ENCODE measurements at places on chromosomes 5 and 9.

DNA sequence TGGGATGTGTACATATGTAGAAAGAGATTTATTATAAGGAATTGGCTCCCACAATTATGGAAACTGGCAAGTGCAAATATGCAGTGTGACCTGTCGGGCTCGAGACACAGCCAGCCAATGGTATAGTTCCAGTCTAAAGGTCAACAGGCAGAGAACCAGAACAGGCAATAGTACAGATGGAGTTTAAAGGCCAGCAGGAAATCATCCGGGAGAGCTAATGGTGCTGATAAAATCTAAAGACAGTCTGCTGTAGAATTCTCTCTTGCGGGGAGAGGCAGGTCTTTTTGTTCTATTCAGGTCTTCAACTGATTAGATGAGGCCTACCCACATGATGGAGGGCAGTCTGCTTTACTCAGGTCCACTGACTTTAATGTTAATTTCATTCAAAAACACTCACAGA, 21.8 kb downstream of the ANKRD31 start:
- DNase-seq, result no peak

GRCh38 chr9:121966706-121967105, 126.4 kb downstream of the TTLL11 start:
- DNase-seq, result no peak

GRCh38 chr9:124831642-124832364, 21.5 kb upstream of the WDR38 start:
- DNase-seq, result no peak

DNA sequence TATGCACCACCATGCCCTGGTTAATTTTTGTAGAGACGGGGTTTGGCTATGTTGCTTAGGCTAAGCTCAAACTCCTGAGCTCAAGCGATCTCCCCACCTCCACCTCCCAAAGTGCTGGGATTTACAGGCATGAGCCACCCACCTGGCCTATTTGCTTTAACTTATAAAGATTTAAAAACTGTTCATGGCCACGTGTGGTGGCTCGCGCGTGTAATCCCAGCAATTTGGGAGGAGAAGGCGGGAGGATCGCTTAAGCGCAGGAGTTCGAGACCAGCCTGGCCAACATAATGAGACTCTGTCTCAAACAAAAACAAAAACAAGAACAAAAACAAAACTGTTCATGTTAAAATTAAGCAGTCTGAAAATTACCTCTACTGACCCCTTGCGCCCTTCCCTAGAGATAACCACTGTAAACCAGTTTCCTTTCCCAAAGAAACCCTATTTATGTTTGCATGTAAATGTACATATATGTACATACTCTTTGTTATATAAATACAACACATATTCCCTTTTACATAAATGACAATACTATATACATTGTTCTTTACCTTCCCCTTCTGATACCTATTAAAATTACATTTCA, 1.5 kb downstream of the AK6 start:
- no peak for DNase-seq

DNA sequence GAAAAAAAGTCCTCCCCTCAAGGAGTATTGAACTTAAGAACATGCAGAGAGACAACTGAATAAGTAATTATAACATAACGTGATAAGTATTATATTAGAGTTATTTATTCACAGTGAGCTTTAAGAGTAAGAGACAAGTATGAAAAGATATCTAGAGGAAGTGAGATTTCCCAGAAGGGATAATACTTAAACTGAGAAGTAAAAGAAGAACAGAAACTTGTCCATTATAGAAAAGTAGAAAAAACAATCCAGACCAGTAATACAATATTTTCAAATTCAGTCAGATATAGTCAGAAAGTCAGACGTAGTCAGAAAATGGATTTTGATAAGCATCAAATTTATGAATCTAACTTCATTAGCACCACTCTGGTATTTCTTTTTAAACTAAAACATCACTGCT, 613.0 kb upstream of the CCNG1 start:
- no peak for DNase-seq

GRCh38 chr5:174505621-174506020, 218.8 kb upstream of the MSX2 start:
- DNase-seq, result peak; percentile 64

DNA sequence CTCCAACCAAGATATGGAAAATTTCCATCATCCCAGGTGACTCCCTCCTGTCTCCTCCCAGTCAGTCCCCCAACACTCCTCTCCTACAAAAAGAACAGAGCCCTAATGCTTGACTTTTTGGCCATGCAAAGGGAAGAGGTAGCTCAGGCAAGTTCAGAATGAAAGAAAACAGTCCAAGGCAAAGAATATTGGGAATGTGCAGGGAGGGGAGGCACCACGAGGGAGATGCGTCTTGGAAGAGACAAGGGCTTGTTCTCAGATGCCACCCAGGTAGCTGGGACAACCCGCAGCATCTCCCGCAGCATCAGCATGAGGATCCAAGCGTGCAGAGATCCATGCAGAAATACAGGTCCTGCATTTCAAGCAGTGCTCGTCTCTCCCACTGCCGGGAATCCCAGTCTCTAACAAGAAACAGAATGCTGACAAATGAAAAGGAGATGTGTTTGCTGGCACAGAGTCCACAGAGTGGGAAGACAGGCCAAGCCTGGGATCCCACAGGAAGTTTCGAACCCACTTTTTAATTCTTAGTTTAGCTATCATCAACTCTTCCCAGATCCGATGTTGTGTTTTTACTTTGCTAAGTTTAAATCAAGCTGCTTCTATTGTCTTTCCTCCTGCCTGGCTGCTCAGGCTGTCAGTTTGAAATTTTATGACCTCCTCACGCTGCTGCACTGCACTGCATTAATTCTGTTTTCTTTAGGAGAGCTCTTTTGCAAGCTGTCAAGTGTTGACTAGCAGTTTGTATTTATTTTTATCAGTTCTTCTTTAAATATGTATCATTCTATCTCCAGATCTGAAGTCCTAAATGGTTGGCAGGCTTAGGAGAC, 86.8 kb upstream of the OSMR start:
- no peak for DNase-seq

- DNase-seq, result no peak
Measured at GRCh38 chr9:100640447-100641050, 62.7 kb downstream of the CAVIN4 start.

DNA sequence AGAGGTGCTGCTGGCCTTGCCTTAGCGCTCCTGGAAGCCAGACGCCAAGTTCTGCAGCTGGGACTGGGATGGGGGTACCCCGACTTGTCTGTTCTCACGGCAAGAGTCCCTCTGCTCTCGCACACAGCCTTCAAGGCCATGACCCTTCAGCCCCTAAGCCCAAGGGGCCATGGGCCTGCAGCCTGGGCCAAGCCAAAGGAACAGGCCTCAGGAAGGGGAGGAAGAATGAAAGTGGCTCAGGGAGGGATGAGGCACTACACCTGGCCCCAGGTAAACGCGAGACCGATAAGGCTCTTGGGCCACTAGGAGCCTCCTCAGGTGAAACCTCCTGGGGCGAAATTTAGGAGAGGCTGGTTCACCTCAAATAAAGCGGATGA, 3.9 kb downstream of the EBF1 start:
- DNase-seq, result no peak

DNA sequence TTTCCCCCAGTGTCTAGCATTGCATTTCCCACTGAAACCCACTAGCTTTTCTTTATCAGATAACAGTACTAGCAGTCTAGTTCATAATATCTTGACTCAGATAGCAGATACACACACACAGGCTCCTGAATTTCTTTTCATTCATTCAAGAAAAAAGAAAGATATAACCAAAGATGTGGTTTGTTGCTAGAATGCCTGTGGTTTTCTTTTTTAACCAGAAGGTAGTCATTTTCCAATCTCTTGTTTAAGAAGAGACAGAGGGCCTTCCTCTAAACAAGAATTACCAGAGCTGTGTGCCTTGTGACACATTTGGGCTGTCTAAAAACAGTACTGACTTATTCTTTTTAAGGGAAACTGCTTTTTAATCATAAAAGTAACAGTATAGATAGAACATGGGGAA, 167.3 kb downstream of the PJA2 start:
- DNase-seq, result no peak

- DNase-seq, result no peak
Measured at GRCh38 chr9:136243631-136244030, 2.0 kb downstream of the QSOX2 start.

- DNase-seq, result no peak
Measured at GRCh38 chr9:124453586-124454191, 3.4 kb downstream of the ADGRD2 start.

All from HEK293T (cell line).